ENCODE measurements at places on chromosomes 2 and 18. TPM values are rescaled to one million over a fixed set of nuclear protein-coding genes. Genes with fewer than 3 reads are reported as not detected.

NEU4 gene
- not detected for total RNA-seq

NT5C1B gene
- total RNA-seq: not detected

DNA sequence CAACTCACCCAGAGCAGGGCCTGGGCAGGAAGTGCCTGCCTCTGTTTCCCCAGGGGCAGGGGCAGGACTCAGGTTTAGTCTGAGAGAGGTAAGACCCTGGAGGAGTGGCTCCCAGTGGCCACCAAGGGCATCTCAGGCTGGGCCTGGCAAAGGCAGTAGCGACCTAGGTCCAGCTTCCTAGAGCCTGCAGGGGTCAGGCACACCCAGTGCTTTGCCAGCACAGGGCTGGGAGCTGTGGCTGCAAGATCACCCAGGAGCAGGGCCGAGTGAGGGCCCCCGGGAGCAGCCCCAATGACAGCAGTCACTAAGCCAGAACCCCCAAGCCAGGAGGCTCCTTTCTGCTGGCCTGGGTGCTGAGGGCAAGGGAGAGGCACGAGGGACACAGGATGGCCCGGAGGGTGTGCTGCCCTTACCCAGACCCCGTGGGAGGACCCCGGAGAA, 8.8 kb upstream of the DUSP2 start:
- DNase-seq: no peak

- no peak for DNase-seq
Observed at GRCh38 chr2:48043131-48043700, 136.9 kb upstream of the FBXO11 start.

GRCh38 chr18:7447318-7448028, 119.6 kb upstream of the PTPRM start:
- DNase-seq: peak; percentile 5

Data from fibroblast of villous mesenchyme (primary cell).